AG04450 (cell line): ENCODE measurements at places on chromosomes 2 and 18.

DNA sequence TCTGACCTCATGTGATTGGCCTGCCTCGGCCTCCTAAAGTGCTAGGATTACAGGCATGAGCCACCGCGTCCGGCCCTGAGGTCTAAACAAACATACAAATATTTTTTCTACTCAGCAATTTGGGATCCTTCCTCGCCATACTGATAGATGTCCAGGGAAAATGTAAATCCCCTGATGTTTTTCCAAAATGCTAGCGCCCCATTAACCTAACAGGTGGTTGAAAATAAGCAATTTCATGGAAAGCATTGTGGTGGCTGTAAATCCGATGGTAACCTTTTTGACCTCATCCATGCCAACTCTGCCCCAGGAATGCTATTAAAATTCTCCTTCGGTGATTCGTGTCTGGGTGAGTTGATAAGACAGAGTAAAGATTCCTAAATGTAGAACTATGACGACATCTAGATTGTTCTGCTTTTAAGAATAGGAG, 19.3 kb downstream of the GEMIN6 start:
- DNase-seq, result no peak

- no peak for DNase-seq
Measured at GRCh38 chr2:5791371-5791770, 99.2 kb downstream of the SOX11 start.

DNA sequence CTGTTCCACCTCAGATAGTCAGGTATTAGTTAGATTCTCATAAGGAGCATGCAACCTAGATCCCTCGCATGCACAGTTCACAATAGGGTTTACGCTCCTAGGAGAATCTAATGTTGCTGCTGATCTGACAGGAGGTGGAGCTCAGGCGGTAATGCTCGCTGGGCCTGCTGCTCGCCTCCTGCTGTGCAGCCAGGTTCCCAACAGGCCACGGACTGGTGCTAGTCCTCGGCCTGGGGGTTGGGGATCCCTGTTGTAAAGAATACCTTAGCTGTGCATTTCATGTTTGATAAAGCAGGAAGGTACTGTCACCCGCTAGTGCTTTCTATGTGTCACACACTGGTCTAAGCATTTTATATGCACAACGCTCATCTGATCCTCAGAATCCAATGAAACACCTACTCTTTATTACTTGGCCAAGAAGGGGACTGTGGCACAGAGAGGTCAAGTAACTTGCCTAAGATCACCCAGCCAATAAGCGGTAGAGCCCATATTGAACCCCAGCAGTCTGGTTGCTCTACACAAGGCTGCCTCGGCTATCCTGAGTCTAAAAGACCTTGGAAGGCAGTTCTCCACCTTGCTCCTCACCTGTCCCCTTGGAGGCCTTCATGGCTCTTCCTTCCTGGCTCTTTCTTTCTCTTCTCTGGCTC, 35.8 kb downstream of the SLC4A3 start:
- DNase-seq, result no peak

DNA sequence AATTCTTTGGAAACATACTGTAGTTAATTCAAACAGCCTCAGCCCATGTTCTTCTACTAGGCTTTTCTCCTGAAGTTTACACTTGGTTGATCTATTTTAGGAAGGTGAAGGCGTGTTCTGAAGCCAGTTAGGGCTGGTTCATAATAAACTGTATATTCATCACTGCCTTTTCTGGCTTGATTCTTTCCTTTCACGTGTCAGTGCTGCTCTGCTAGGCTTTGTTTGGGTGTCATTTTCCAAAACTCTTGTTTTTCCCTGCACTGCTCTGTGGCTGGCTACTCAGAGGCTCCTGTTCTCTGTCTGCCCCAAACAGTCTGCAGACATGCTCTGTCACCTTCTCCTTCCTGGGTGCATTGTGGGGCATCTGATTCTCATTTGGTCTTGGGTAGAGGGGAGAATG, 136.1 kb downstream of the PARD3B start:
- no peak for DNase-seq

DNA sequence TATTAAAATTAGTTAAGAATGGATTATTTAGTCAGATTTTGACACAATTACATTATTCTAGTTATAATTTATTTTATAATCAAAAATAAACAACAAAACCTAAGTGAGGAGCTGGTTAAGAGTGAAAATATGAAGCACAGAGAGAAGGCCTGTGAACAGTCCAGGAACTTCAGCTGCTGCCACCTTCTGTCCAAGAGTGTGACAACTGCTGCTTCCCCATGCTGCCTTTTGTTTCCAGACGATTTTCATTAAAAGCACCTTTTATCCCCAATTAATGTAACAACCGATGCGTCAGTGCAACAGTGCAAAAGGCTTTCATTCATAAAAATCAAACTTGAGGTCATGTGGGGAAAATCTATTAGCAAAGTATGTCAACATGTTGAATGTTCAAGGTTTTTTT, 363.6 kb downstream of the CTNNA2 start:
- DNase-seq, result no peak
